ENCODE measurements at places on chromosomes 2 and 18.

- no peak for DNase-seq
These were observed 29.5 kb downstream of the GLI2 start for GRCh38 chr2:120764991-120765677.

GRCh38 chr2:75596784-75597183 lies 36.0 kb upstream of the EVA1A start:
- no peak for DNase-seq

GRCh38 chr2:204849892-204850291 lies 304.6 kb downstream of the PARD3B start:
- DNase-seq = no peak

DNA sequence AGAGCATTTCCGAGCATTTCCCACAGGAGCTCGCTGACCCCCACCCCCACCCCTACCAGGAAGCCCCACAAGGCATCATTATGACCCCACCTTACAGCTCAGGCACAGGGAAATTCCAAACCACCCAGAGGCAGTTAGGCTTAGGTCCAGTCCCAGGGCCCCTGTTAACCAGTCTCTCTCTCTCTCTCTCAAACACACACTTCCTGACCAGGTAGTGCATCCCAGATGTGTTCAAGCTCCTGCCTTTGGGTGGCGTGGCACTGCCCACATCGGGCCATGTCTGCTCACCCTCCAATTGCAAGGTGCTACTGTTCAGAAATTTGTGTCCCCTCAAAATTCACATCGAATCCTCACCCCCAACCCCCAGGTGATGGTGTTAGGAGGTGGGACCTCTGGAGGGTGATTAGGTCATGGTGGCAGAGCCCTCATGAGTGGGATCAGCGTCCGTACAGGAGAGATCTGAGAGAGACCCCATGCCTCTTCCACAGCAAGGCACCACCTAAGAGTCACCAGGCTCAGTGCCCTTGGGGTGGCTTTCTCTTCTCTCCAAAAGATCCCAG lies 8.8 kb downstream of the COPS9 start:
- no peak for DNase-seq

DNA sequence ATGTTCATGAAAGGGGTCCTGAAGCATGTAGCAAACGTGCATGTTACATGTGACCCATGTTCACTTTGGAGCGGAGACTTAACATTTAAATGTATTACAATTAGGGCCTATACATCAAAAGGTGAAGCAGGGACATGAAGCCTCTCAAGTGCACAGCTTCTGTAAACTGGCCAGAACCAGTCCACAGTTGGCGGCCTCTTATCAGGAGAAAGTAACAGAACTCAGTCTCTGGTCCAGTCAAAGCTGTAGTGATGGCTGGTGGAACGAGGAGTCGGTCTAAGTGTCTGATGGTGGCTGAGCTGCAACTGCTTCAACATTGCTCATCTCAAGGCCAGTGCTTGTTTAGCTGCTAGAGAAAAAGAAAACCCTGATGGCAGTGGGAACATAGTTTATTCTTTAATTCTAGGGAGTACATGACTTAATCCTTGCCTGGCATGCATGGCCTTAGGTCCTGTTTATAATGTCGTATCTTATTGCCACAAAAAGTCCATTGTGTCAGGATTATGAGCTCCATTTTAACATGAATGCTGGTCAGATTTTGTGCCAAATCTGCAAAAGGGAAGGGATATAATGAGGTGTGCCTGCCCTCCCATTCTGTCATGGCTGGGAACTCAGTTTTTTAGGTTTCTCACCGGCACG lies 22.2 kb upstream of the YES1 start:
- DNase-seq = no peak

GRCh38 chr2:212254339-212254738 lies 284.3 kb downstream of the ERBB4 start:
- DNase-seq = no peak

DNA sequence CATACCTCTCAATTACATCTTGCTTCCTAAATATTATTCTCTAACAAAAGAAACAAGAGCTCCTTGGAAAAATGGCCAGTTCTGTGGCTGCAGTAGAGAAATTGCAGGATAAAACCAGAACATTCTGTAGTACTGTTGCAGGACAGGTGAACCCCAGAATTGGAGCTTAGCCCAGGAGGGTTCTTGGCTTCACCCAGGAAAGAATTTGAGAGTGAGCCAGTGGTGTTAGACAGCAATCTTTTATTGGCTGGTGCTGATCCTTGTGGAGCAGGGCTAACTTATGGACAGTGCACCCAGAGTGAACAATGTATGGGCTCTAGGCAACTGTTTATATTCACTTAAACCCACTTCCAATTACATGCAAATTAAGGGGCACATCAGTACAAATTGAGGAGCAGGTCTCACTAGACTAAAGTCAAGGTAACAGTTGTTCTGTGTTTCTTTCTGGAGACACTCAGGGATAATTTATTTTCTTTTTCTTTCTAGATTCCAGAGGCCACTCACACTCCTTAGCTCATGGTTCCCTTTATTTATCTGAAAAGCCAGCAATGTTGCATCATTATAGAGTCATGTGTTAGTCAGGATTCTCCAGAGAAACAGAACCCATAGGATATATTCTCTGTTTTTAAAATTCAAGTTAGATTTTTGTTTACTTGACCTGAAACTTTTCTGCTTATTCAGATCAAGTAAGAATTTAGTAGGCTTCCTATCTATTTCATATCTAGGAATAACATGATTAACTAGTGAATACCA lies 348.1 kb downstream of the CCDC85A start:
- DNase-seq = no peak

DNA sequence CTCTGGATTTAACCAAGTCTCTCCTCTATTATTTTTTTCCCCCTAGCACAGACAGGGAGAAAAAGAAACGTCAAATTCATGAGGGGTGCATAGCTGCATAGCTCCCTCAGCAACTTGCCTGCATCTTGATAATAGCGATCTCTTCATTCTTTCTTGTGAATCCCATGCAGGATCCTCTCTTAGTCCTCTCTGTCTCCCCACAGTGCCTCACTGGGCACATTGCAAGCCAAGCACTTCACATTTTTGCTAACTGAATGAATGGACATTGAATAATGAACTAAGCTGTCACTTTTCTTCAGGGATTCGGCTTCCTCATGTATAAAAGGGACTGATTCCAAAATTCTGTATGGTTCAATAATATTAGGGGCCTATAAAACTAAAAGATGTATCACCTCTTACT lies 2.9 kb upstream of the EPB41L3 start:
- no peak for DNase-seq

- DNase-seq = no peak
These were observed 85.9 kb upstream of the NFATC1 start for GRCh38 chr18:79309614-79310358.
